ENCODE measurements at places on chromosomes 2 and 18.
A peak's percentile ranks its signal among the peaks of the same experiment; 100 is the strongest.

- DNase-seq, result no peak
These were observed 57.8 kb downstream of the KIF1A start for GRCh38 chr2:240762249-240762648.

DNA sequence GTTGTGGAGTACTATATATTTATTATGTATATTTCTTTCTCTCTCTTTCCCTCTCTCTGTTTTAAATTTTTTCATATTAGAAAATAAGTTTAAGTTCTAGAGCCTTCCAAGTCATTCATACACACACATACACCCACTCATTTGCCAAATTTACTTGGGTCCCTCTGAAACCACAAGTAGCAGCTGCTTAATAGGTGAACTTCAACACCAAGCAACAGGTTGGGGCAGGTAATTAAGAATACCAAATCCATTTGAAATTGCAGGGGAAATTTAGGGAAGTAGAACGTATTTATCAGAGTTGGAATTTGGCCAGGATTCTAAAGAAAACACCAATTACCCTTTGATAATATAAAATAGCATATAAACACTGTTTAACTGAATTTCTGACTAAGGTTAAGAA lies 75.0 kb upstream of the RBBP8 start:
- no peak for DNase-seq

DNA sequence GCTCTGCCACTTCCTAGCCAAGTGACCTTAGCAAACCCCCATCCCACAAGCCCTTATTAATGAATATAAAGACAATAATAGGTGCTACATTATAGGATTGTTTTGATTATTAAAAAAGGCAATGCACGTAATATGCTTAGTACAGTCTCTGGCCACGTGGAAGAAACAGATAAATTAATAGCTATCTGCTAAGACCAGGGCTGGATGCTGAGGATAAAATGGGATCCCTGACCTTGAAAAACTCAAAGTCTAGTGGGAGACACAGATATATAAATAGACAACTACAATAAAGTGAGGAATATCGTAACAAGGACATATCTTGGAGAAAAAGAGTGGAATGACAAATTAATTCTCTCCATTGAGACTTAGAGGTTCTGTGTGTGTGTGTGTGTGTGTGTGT lies 29.9 kb upstream of the PARD3B start:
- no peak for DNase-seq

GRCh38 chr2:176140513-176141317 lies 10.6 kb upstream of the HOXD4 start:
- peak; percentile 54 for DNase-seq

DNA sequence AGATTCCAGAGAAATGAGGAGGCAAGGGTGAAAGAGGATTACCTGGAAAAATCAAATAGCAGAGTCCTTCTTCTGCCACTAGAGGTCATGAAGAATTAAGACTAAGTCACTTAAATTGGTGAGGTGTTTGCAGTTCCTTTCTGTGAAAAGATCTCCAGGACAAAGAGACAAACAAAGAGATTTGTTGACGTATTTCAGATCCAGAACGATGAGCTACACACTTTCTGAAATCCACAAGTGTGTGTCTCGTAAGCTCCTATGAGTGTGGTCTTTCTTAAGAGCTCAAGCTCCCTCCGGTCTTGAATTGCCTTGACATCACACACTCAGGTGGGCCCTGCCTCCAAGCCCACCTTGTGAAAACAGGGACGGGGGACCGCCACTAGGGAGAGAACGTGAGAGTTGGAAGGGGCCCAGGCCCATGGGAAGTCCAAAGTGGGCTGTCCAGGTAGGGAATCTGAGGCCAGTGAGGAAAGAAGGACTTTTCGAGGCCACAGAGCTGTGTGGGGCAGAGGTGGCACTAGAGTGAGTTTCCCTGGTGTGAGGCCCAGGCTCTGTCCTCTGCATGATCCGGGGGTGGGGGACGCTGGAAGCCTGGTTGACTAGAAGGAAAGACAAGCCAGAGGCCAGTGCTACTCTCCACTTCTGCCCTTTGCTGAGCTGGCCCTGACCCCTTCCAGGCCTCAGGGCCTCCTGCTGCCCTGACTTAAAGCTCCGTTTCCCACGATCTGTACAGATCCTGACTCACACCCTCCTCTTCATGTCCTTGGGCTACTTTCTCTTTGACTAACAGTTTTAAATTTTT lies 168.1 kb upstream of the NCK2 start:
- no peak for DNase-seq

DNA sequence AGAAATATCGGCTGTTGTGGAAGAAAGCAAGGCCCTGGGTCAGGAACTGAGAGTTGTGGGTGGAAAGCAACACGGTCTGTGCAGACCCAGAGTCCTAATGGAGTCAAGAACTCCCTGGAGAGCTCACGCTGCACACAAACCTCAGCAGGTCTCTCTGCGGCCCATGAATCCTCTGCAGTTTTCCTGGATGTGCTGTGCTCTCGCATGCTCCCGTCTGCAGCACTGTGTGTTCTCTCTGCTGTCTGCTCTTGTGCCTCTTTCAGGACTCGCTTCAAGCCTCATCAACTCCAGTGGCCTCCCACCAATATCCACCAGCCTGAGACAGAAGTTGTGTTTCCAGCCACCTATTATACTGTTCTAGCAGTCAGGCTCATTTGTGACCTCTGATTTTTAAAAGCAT lies 24.3 kb downstream of the RNU4ATAC start:
- DNase-seq, result no peak

DNA sequence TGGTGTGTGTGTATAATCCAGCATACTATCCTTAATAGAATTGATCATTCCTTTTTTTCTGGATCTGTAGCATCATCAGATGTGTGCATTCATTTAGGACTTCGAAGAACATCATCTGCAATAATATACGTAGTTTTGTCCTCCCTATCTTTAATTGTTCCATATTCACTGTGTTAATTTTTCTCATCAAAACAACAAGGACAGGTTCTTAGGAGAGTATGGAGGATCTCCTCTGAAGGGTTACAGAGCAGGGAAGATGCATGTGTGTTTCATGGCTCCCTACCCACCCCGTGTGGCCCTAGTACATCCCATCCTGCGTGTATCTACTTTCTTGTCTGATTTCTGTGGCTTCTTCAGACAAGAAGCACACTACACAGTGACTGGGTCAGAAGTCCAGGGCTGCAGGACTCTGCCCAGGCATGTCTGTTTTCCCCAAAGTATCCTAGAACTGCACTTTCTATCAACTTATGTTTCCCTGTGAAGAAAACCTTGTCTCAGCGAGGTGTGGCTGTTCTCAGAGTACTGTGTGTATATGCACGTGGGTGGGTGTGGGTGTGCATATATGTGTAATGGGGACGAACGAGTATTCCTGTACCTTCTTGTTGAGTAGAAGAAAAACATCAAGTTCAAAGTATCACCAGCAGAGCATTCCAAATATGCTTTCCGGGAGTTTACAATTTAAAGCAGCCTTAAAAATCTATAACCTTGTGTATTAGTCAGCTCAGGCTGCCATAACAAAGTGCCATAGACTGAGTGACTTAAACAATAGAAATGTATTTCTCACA lies 220.4 kb upstream of the FOSL2 start:
- no peak for DNase-seq

DNA sequence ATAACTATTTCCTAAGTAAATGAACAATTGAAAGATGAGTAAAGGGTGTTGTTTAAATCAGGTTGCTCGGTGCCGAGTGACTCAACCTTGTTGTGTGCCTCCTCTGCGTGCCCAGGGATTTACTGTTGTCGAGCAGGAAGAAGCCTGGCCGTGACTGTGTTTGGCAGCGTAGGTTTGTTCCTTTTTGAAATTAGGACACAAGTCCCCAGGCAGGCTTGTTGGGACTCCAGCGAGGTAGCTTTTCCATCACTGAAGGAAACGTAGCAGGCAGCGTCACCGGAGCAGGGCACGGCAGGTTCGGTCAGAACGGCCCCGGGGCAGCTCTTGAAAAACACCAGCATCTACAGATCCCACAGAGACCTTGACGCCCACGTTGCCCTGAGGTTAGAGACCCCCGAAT lies 48.6 kb downstream of the TMEM18 start:
- DNase-seq, result no peak

GRCh38 chr2:60413069-60413813 lies 140.2 kb downstream of the BCL11A start:
- no peak for DNase-seq

- no peak for DNase-seq
These were observed 861.0 kb upstream of the VRK2 start for GRCh38 chr2:57185568-57185967.

- DNase-seq, result peak; percentile 61
These were observed 208.7 kb downstream of the ICOS start for GRCh38 chr2:204145263-204145751.

GRCh38 chr18:58756596-58757240 lies 85.5 kb downstream of the MALT1 start:
- no peak for DNase-seq

DNA sequence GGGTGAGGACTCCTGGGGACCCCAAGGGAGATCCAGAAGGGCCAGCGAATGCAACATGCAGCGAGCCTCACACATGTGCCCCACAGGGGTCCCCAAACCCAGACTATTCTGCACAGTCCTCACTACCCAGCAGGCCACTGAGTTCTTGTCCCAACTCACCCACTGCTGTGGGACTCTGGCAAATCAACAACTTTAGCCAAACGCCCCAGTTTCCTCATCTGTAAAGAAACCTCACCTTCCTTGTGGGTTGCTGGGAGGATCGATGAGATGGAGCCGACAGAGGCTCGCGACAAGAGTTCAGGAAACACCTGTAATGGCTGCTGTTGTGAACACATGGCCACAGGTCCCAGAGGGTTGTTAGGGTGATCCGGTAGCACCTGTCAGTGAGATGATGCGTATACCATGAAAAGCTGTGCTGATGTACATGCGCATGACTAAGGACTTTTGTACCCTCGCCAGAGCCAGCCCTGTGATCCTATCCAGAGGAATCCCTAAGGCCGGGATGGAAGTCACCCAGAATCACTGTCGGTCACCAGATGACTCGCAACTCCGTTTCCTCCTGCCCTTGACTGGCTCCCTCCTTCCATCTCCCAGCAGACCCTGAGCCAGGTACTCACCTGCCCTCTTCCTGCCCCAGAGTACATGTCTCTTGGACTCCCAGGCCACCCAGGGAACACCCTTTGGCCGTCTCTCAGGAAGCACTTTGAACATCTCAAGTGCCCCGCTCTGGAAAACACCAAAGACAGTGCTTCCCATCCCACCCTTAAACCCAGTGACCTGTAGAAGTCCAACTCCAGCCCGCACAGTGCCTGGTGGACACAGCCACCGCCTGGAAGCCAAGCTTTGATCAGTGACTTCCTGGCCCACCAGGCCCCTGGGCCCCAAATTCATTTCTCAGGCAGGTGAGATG lies 103.3 kb upstream of the ID2 start:
- peak; percentile 5 for DNase-seq

GRCh38 chr2:198117406-198118041 lies 313.1 kb downstream of the PLCL1 start:
- no peak for DNase-seq

GRCh38 chr2:65435625-65436168 lies 3.3 kb upstream of the SPRED2 start:
- DNase-seq, result no peak

DNA sequence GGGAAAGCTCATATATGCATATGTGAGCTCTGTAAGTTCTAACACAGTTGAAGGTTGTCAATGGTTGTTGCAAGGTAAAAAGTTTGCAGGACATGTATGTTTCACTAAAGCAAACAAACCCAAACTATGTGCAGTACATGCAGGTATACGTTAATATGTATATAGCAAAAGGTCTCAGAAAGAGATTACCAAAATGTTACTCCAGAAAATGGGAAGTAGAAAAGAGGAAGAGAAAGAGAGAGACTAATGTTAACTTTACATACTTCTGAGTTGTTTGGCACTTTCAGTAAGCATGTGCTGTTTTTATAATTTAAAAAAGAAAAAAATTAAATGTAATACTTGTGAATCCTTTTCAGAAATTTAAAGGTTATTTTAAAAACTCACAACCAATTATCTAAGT lies 32.8 kb upstream of the PEX13 start:
- DNase-seq, result no peak

GRCh38 chr2:10094271-10094814 lies 14.1 kb upstream of the CYS1 start:
- no peak for DNase-seq

DNA sequence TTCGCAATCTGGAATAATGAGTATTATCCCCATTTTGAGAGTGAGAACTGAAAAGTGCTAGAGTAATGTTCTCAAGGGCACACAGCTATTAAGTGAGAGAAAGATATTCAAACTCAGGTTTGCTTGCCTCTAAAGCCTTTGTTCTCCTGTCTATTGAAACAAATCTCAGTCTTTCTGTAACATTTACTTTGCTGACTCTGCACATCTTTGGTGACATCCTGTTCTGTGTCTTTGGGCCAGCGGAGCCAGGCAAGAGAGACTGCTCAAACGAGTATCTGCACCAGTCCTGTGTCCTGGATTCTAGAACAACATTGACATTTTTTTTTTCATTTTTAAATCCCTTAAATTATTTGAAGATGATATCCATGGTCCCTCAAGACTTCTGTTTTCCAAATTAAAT lies 1539.2 kb upstream of the PIK3C3 start:
- DNase-seq, result no peak

DNA sequence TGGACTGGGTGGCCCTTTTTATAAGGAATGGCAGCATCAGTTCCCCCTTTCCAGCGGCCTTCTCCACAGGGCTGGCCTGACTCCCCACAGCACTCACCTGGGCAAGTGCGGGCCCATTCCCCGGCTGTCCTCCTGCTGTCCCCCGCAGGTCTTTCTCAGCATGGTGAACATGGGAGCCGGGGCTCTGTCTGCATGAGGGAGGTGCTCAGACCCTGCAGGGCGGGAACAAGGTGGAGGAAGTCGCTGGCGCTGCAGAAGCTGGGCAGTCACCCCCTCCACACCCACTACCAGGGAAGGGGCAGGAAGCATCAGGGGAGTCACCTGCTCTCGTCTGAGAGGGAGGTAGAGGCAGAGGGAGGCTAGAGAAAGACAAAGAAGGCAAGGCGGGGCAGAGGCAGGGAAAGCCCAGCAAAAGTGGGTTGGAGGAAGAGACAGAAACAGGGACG lies 12.2 kb downstream of the HES6 start:
- DNase-seq, result no peak

- no peak for DNase-seq
These were observed 209.0 kb downstream of the FAM210A start for GRCh38 chr18:13517369-13517768.

GRCh38 chr2:26574900-26575560 lies 66.1 kb downstream of the CIB4 start:
- no peak for DNase-seq

DNA sequence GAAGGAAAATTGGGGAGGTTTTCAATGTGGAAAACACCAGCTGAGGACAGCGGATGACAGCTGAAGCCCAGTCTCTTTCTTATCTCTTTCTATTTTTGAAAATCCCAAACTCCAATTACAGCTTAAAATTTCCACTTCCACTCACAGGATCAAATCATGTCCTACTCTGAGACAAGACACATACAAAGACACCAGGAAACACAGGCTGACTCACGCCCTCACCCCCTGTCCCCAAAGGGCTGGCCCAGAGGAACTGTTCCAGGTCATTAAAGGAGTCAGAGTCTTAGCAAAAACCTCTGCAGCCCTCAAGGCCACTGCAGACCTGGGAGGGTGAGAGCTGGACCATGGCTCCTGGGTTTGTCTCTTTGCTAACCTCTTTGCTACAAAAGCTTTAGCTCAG lies 143.1 kb upstream of the CAPN13 start:
- DNase-seq, result no peak
